GM06990 (cell line): ENCODE measurements at places on chromosomes 5 and 9.

DNA sequence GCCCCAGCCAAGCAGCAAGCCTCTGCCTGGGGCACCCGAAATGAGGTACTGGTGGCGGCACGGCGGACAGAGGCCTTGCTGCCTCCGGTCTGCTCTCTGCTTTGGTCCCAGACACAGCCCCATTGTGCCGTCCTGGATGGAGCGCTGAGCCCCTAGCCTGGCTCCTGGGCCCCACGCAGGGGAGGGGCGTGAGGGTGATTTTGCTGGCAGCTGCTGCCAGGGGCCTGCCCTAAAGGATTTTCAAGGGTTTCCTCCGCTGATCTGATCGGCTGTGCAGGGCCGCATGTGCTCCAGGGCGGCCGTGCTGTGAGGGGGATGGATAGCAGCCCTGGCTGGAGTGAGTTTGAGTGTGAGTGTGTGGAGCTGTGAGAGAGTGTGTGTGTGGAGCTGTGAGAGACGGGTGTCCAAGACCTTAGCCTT lies 1.3 kb downstream of the GPSM1 start:
- no peak for DNase-seq

- no peak for DNase-seq
Measured at GRCh38 chr9:122314165-122314564, 49.5 kb downstream of the MRRF start.

DNA sequence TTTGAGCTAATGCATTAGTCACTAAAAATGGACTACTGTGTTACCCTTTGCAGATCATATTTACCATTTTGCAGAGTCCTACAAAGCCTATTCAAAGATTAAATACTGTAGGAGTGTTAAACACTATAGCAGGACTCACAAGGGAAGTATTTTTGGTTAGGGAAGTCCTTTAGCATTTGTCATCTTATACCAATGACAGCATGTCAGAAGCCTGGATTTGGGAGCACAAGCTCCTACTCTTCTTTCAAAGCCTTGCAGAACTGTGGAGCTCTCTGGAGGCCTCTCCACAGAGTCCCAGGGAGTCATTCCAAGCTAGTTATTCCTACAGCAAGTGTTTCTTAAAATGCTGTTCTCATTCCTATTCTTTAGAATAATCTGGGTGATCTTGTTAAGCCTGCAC lies 288.8 kb downstream of the PIK3R1 start:
- DNase-seq = no peak

GRCh38 chr5:172417130-172417841 lies 37.0 kb downstream of the SH3PXD2B start:
- no peak for DNase-seq

- DNase-seq = no peak
Measured at GRCh38 chr9:68530618-68531017, 10.1 kb downstream of the TMEM252 start.

GRCh38 chr5:137393196-137393993 lies 105.7 kb downstream of the SPOCK1 start:
- DNase-seq = no peak
